ENCODE measurements at places on chromosomes 6 and 20. TPM values are rescaled to one million over a fixed set of nuclear protein-coding genes. Genes with fewer than 3 reads are reported as not detected.

Gene SLCO4A1
- total RNA-seq: 160 TPM

Gene GJA1
- total RNA-seq: 85.0 TPM

Gene LBP
- total RNA-seq: 18.8 TPM

Gene FILIP1
- 13.6 TPM for total RNA-seq

Gene GLP1R
- total RNA-seq: not detected
